ENCODE measurements at places on chromosomes 16 and 17.

DNA sequence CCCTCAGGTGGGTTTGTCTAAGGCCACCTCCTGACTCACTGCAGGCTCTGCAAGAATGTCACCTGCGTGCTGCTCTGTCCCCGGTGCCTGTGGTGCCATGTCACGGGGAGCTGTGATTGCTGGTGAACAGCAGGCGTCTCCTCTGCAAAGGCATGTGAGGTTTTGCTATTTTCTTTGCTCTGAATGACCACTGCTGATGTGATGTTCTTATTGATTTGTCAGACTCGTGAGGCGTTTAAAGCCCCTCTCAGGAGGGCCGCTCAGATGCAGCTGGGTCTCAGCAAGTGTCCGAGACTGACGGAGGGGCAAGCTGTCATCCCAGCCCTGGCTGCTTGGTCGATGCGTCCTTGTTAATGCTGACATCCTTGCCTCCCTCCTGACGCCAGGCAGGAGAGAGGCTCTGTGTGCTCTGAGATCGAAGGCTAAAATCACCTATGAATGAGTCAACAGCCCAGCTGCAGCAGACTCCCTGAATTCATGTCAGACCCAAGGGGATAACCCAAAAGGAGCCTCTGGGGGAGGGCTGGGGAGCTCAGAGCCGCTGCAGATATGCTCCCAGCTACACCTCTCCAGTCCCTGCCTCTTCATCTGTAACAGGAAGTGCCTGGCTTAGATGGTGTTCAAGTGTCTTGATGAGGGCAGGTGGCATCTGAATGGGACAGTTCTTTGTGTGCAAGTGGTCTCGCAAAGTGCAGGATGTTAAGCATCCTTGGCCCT is 11.8 kb upstream of the PEMT start:
- DNase-seq: no peak

DNA sequence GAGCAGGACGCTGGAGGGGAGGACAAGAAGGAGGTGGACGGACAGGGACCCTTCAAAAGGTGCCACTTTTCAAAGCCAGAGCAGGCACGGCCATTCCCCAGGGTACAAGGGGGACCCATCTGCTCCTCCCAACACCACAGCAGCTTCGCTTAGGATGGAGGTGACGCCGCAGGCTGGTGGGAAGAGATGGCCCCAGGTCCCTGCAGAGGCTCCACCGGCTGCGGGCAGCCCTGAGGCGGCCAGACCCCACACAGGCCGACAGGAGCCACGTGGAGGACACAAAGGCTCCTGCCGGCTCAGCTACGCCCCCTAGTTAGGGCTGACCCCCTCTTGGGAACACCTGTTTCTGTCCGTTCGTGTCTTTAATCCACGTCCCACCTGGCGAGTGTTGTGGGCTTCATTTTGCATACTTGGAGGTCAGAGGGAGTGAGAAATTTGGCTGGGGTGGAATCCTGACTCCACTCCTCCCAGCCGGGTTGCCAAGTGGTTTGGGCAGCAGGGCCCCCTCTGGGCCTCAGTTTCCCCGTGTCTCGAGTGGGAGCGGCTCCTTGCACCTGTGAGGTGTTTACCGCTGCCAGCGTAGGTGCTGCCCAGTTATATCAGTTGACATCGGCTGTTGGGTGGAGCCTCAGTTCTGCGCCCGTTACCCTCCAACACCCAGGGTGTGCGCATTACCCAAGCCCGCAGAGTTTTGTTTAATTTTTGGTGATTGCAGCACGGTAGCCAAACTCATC is 5.8 kb upstream of the FN3KRP start:
- DNase-seq: no peak

DNA sequence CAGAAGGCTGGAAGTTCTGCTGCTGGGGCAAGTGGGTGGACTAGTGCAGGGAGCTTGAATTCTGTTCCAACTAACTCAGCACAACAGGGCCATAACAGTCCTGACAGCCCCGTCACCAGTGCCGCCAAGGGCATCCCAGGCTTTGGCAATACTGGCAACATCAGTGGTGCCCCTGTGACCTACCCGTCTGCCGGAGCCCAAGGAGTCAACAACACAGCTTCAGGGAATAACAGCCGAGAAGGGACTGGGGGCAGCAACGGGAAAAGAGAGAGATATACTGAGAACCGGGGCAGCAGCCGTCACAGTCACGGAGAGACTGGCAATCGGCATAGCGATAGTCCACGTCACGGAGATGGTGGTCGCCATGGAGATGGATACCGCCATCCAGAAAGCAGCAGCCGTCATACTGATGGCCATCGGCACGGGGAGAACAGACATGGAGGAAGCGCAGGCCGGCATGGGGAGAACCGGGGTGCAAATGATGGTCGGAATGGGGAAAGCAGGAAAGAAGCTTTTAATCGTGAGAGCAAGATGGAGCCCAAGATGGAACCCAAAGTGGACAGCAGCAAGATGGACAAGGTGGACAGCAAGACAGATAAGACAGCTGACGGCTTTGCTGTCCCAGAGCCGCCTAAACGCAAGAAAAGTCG is 9.4 kb upstream of the PSMC5 start:
- no peak for DNase-seq

GRCh38 chr16:80208015-80208414 is 332.8 kb upstream of the DYNLRB2 start:
- no peak for DNase-seq

DNA sequence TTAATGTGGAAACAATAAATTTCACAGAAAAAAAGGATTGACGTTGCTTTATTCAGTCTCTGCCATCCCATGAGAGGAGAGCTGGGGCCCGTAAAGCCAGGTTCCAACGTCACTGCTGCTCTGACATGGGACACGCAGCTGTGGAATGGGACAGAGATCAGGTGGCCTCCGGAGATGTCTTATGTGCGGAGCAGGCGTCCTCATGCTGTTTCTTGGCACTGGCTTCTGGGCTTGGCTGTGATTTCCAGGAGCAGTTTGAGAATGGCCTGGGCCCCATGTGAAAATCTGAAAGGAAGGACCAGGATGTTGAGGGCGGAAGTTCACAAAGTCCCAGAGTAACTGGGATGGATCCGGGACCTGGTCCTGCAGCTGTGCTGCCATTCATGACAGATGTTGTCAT is 32.4 kb downstream of the NDEL1 start:
- no peak for DNase-seq
